Right lung (tissue), 10 donors: ENCODE measurements at places on chromosomes 7 and 10. TPM values are rescaled to one million over a fixed set of nuclear protein-coding genes. Genes with fewer than 3 reads are reported as not detected.

TRIL gene
- polyA plus RNA-seq = 47.6 TPM

DNA sequence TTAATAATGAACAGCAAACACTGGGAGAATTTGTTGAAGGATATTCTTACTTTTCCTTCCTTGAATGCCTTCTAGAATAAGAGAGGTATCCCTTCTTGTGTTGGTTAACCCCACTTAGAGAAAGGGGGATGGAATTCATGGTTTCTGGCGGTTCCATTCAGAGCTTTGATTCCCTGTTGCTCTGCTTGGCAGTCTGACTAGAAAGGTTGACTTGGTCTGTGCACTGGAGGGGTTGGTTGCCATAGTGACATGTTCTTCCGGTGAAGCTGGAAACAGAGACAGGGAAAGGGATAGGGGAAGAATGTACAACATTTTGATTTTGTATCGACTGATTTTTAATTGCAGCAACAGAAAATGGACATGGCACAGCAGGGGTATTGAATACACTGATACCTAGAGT lies 2.5 kb downstream of the TMEM178B start:
- no peak for DNase-seq

DNA sequence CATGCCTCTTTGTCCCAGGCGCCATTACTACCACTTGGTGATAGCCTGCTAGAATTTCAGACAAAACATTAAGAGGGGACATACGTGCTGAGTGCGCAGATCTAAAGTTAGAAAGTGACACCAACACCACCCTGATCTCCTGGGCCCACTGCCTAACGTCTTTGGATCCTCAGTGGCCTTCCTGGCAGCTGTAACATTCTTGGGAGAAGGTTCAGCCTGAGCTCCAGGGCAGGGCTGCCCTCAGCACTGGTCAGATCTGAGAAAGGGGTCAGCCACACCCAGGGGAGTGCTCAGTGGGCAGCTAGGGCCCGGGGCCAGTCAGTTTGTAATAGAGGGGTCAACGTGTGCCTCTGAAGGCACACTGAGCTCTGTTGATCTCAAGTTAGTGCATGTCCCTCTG lies 48.4 kb downstream of the ZCCHC24 start:
- no peak for DNase-seq

PBLD gene
- 12.2 TPM for polyA plus RNA-seq

ZNF746 gene
- 19.5 TPM for polyA plus RNA-seq

TLX1 gene
- polyA plus RNA-seq = not detected

CDK5 gene
- 13.5 TPM for polyA plus RNA-seq
